ENCODE measurements at places on chromosomes 4 and X.
A peak's percentile ranks its signal among the peaks of the same experiment; 100 is the strongest.

DNA sequence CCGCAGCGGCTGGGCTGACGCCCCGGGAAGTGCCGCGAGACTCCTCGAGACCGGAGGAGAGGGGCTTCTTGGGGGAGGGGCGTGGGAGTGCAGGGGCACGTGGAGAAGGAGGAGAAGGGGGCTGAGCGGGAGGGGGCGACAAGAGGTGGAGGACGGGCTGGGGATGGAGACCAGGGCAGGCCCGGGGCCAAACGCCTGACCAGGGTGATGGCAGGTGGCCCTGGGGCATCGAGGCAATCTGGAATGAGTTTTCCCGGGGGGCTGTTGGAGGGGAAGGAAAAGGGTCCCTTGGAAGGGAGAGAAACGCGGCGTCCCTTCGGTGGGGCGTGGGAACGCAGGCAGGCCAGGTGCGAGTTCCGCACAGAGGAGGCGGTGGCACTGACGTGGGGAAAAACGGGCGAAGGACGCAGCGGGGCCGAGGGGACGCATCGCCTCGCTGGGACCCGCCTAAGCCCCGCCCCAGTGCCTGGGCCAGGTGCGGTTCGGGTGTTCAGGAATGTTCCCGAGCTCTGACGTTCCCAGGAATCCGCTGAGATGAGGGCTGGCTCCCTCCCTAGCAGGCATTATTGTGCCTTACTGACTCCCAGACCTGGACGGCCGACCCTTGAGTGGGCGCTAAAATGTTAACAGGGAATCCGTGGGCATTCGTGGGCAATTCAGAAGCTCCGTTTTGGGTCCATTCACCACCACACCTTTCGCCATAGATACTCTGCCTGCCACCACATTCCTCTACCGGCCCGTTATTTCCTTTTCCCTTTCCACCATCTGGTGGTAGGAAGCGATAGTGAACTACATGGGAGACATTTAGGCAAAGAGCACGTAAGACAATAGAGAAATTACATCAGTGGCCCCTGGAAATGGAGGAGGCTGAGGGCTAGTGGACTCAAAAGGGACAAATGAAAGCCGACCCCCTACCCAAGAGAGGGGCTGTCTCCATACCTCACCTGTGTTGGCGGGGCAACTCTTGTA lies 795 bp upstream of the SH3KBP1 start:
- DNase-seq: peak; percentile 65

DNA sequence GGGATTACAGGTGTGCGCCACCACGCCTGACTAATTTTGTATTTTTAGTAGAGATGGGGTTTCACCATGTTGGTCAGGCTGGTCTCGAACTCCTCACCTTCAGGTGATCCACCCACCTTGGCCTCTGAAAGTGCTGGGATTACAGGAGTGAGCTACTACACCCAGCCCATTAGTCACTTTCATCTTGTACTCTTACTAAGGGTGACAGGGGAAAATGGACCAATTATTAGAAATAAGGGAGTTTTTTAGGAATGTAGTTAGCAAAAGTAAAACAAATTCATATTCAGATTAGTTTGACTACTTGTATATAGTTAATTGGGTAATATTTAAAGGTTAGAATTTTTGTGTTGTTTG lies 26.1 kb downstream of the SMARCA5 start:
- no peak for DNase-seq

DNA sequence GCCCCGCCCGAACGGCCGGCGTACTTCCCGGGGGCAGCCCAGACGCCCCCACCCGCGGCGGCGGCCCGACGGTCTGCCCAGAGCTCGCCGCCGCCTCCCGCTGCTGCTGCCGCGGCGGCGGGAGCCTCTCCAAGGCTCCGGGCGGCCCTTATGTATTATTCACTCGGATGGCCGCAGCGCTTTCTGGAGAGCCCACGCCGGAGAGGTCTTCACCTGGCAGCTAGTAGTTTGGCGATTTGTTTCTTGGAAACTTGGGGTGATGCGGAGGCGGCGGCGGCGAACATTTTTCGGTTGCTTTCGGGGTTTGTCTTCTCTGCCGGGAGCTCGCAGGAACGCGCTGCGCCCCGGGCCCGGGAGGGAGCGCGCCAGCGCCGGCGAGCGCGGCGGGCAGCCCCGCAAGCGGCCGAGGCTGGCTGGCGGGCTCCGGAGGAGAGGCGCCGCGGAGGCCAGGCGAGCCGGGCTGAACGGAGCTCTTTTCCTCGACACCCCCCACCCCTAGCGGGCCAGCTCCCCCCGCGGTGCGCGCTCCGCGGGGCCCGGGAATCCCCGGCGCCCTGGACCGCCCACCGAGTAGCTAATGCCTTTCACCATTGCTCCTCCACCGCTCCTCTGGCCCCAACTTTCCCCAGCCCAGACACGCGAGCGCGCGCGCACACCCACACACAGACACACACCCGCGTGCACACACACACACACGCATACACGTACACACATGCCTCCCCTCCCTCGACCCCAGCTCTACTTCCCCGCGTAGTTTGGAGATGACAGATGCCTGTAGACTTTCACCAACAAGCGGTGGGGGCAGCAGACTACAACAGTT lies 113.5 kb downstream of the DHX15 start:
- DNase-seq: peak; percentile 60

- no peak for DNase-seq
Observed at GRCh38 chr4:171622729-171623128, 190.5 kb upstream of the GALNTL6 start.

GRCh38 chr4:32962100-32962499 lies 2241.9 kb downstream of the PCDH7 start:
- DNase-seq: no peak

DNA sequence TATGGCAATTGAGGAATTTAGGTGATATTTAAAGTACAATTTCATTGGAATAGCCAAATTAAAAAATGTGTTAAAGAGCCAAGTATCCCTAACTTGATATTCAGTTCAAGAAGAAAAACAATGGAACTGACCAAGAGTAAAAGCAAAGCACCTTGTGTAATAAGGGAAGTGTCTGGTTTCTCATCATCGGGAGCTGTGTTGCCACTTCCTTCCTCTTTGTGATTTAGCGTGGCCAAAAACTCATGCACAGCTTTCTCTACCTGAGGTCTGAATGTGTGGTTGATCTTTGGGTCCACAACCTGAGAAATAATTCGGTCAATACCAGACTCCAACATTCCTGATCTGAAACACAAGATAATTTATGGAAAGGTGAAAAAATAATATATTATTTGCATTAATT lies 12.4 kb downstream of the BOD1L1 start:
- no peak for DNase-seq

DNA sequence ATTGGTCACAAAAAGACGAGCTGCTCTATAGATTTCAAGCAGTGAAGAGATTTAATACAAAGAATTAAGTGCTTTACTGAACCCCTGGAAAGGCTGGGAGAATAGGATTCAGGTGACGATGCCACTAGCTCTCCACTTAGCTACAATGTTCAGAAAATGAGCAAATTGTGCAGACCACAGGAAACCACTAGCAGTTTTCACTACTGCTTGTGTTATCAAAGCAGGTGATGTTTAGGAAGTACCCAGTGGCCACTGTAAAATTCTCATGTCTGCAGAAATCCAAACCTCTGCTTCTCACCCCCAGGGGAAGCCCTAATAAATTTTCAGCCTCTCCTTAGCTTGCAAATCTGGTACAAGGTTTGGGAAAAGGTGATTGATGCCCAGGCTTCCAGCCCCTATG lies 165.1 kb downstream of the IL1RAPL1 start:
- DNase-seq: no peak

- no peak for DNase-seq
Observed at GRCh38 chr4:112637552-112637866, 566 bp downstream of the LARP7 start.

GRCh38 chr4:147610686-147611085 lies 6.5 kb upstream of the TMEM184C start:
- no peak for DNase-seq

GRCh38 chrX:18360867-18361266 lies 6.4 kb upstream of the SCML2 start:
- DNase-seq: no peak

GRCh38 chr4:48015216-48015615 lies 1.3 kb downstream of the CNGA1 start:
- no peak for DNase-seq

DNA sequence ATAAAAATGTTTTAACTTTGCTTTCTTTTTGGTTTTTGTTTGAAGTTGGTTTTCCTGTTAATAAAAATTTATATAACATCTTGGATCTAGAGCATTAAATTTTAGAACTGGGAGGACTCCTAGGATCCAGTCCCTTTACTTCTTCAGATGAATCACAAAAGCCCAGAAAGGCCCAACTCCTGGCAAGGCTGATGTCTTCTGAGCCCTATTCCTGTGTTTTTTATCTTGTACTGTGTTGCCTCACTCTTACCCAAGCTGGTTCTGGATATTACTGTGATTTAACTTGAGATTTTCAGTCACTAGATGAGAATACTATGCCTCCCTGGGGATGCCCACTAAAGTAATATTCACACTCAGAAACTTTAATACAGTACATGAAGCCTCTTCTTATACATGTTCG lies 127.1 kb upstream of the GALNT7 start:
- no peak for DNase-seq

DNA sequence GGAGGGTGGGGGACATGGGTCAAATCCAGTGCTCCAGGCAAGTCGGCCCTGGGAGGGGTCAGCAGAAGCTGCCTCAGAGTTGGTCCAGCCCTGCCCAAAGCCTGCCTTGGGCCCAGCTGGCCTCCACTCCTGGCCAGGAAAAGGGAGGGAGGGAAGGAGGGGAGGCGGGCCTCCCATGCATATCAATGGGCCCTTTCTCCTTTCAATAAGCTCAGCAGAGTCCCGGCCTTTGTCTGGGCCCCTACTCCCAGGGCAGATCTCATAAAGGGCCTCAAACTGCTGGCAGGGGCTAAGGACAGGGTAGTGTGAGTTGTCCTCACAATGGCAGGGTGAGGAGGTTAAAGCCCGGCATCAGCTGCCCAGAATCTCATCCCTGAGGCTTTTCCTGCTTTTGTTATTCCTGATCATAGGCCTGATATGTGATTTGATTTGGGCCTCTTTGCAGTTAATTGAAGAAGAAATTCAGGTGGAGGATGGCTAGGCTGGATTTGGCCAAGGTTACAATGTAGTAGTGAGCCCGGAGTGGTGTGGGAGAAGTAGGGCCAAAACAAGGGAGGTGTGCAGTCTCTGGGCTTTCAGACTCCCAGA lies 121.1 kb upstream of the ATP6AP2 start:
- no peak for DNase-seq

GRCh38 chrX:66024570-66024969 lies 15.3 kb downstream of the VSIG4 start:
- DNase-seq: no peak

DNA sequence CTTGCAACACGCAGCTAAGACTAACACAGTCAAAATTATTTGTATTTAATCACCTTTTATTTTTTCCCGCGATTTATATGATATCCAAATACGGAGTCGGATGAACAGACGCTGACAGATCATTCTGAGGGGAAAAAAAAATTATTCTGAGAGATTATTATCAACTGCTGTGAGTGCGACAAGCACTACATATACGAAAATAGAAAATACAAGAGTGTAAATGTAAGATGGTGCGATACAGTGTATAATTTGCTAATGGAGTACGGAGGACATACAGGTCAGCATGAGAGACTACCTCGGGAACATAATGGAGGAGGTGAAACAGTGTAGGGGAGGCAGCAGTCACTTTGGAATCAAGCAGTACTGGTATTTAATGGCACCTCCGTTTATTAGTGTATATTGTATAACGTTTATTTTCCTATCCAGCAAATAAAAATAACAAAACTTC lies 2.8 kb upstream of the LIN54 start:
- DNase-seq: no peak

DNA sequence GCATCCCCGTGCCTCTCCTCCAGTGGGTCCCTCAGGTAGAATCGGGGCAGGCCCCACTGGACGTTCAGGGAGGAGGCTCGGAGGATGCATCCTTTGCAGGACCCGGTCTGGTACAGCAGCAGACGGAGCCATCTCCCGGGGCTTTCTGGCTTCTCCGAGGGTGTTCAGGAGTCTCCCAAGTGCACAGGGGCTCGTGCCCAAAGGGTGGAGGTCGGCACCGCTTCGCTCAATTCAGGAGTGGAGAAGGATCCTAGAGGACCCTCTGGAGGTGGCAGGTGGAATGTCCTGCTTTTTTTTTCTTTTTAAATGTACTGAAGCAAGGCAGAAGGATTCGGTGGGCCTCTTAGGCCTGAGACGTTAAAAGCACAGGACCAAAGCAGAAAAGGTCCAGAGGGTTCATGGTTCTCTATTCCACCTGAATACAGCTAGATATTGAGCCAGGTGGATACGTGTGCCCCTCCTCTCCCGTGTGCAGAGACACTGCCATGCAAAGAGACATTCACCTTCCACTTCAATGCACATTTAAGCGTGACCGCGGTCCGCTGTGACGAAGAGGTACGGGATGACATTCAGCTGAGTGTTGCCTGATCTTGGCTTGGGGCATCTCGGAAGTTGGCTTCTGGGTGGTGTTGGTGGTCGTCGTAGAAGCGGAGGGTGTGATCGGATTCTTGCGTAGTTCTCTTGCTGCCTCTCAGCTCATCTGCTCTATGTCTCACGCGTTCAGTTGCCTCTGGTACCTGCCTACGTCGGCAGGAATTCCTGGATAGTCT lies 281.2 kb upstream of the AGTR2 start:
- no peak for DNase-seq

GRCh38 chr4:121698236-121698671 lies 1.5 kb upstream of the ANXA5 start:
- no peak for DNase-seq

DNA sequence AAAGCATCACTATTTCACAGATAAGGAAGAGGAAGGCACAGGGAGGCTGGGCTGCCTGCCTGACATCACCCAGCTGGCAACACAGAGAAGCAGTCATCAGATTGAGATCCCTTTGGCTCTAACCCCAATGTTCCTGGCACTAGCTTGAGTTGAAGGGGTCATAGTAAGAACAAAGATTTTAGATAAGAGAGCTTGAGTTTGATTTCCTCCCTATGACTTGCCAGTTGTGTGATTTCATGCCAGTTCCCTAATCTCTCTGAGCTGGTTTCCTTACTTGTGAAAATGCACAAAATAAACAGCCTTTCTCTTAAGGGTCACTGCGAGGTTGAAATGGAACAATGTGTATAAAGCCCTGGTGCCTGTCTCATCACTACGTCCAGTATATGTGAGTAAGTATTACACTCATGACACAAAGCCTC lies 475.4 kb upstream of the HS3ST1 start:
- DNase-seq: no peak

GRCh38 chr4:178081896-178082295 lies 639.7 kb upstream of the AGA start:
- DNase-seq: no peak

DNA sequence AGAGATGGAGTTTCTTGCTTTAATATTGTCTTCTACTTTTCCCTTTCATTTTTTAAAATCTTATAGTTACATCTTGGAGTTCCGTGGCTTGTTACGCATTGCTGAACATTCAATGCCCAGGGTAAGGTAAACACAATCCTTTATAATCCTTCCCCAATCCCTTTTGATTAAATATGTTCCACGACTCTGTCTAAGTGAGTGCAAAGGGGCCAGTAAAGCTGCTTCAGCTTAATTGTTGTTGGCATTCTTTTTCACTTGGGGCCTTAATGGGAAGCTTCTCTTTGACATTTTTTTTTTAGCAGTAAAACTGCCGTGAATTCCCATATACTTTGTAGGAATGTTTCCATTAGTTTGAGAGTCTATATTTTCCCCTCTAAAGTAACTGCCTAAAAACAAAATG lies 1028.1 kb downstream of the C4orf33 start:
- DNase-seq: no peak
